ENCODE measurements at places on chromosomes 3 and 15.

GRCh38 chr15:38182900-38183299, 69.7 kb upstream of the SPRED1 start:
- DNase-seq, result no peak

DNA sequence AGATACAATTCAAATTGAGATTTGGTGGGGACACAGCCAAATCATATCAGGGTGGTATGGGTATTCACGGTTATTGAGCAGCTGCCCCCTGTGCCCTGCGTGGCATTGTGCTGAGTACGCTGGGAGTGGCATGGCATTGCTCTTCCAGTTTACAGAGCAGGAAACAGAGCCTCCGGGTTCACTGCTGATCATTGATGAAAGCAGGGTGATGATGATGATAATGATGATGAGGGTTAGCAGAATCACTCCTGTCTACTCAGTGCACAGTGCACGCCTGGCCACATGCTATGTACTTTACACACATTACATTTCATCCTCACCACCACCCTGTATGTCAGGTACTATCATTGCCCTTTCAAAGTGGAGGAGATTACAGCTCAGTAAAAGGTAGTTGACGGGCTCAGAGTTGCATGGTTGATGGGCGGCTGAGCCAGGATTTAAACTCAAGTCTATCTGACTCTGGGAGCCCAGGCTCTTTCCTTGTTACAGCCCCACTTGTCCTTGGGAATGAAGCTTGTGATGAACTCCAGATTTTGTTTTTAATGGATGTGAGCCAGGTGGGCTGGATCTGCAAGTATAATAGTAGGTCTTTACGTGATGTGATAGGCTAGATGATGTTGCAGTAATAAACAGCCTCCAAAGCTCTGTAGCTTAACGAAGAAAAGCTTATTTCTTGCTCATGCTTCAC, 87.6 kb upstream of the MYZAP start:
- DNase-seq, result no peak

DNA sequence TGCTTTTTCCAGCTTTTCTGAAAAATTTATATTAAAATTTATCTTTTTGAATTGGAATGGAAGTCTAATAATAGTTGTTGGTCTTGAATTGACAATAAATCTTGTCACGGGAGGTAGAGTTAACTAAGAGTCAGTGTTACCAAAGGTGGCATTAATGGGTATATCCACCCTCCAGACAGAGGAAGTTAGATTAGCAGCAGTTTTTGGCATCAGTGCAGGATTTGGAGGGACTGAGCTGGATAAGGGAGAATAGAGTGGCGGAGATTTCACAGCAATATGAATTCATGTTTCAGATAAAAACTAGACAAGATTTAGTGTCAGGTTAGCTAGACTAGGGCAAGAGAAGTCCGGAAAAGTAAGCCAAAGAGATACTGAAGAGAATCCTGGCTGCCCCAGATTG, 201.3 kb upstream of the ZBTB20 start:
- DNase-seq, result no peak

GRCh38 chr3:141231952-141232823, 563 bp downstream of the PXYLP1 start:
- DNase-seq, result peak; percentile 45

- DNase-seq, result no peak
These were observed 23.2 kb downstream of the DCP1A start for GRCh38 chr3:53324105-53324504.

GRCh38 chr15:94294556-94294955, 63.2 kb downstream of the MCTP2 start:
- DNase-seq, result no peak

DNA sequence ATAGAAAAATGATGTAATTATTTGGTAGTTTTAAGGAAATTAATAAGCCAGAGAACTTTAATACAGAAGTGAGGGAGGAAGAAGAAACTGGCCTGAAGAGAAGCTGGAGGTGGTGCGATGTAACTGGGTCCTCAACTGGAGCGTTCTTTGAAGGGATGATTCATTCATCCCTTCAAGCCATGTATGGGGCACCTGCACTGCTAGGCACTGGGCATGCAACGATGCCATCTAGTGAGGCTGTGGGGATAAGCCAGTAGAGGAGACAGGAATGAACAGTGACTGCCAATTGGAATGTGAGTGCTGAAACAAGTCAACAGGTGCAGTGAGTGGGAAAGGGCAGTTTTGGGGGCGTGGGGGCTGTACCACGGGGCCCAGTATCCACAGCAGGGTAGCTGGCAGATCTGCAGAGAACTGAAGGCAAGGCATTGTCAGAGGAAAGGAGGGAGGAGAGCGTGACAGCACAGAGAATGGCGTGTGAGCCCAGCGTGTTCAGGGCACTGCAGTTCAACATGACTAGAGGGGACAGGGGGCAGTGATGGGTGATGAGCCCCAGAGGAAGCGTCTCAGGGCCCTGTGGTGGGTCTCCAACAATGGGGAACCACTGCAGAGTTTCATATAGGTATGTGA, 3.8 kb upstream of the KIF23 start:
- peak; percentile 32 for DNase-seq

DNA sequence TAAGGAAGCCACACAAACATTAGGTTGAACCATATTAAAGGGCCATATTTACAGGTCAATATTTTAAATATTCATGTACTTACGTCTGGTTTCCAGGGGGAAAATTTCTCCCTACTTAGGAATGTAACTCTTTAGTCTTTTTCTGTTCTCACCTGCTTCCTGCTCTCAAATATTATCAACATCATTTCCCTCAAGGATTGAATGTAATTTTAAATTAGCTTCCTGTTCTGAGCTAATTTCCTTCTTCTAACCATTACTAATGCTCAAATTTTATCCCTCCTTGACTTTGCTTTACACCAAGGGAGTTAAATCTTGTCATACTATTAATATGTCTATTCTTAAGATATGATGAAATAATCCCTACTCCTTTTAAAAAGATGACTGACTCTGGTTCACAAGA, 103.4 kb upstream of the UBP1 start:
- peak; percentile 2 for DNase-seq

DNA sequence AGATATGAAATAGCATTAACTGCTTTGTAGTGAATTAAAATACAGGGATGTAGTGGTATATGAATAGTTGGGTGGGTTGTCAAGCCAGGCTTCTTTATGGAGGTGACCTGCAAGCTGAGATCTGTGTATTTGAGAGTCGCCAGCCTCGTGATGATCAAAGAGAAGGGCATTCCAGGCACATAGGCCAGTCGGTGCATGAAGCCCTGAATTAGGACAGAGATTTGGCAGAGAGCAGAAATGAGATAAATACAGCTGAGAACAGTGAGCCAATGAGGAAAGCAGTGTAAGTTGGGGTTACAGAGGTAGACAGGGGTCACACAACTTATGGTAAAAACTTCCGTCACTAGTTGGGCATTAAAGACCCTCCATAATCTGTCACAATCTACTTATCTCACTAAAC, 641.9 kb downstream of the OTOL1 start:
- no peak for DNase-seq

- no peak for DNase-seq
These were observed 133.8 kb upstream of the LRTM1 start for GRCh38 chr3:55061720-55062034.

DNA sequence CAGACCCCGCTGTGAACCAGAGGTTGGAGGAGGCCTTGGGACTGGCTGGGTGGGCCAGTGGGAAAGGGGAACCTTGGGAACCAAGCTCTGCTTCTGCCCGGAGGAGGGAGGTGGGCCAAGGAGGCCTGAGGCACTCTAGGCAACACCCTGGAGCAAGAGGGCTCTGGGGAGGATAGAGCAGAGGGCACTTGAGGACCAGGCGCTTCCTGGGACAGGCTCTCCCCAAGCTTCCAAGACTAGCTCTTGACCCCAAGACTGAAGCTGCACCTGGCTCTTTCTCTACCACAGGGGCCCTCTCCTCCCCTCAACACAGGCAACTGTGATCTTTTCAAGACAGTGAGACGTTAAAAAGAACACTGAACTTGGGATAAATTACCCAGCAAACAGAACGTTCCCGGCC, 20.3 kb downstream of the TKT start:
- no peak for DNase-seq

DNA sequence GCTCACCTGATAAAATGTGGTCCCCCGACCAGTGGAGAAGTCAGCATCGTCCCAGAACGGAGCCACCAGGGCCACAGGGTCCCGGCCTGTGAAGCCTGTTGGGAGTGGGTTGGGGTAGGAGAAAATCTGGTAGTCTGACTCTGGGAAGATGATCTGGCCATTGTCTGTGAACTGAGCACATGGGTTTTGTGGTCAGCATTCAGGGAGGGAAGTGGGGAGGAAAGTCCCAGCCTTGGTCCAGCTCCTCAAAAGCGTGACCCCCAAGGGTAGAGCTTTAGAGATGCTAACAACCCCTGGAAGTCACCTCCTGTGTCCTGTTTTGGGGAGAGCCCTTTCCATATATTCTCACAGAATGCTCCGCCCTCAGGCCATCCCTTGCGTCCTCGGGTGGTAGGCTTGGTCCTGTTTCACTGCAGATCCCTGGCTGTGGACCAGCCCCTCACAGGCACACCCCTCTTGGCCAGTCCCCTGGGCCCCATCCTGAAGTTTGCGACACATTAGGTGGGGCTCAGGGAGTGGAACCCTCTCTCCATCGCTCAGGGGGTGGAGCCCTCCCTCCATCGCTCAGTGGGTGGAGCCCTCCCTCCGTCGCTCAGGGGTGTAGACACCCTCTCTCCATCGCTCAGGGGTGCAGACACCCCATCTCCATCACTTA, 40.0 kb downstream of the MUC4 start:
- no peak for DNase-seq

- peak; percentile 70 for DNase-seq
These were observed 38.3 kb downstream of the KBTBD12 start for GRCh38 chr3:127953091-127954035.

GRCh38 chr3:10747341-10747740, 68.7 kb upstream of the SLC6A11 start:
- DNase-seq, result no peak

DNA sequence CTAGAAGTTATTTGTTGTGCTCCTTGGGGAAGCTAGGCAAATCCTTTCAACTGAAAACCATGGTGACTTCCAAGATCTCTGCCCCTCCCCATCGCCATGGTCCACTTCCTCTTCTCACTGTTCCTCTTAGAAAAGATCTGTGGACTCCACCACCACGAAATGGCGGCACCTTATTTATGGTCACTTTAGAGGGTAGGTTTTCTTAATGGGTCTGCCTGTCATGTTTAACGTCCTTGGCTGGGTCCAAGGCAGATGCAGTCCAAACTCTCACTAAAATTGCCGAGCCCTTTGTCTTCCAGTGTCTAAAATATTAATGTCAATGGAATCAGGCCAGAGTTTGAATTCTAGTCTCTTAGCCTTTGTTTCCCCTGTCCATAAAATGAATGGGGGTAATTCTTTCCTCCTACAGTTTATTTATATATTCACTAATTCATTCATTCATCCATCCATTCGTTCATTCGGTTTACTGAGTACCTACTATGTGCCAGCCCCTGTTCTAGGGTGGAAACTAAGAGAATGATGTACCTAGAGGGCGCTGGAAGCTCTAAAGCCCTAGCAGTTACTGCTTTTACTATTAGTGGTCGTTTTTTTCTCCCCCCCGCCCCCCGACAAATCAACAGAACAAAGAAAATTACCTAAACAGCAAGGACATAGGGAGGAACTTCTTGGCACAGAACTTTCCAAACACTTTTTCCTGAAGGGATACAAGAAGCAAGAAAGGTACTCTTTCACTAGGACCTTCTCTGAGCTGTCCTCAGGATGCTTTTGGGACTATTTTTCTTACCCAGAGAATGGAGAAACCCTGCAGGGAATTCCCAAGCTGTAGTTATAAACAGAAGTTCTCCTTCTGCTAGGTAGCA, 657 bp downstream of the PATL2 start:
- DNase-seq, result peak; percentile 65

- DNase-seq, result no peak
These were observed 27.0 kb downstream of the PDE8A start for GRCh38 chr15:85008474-85009260.

- peak; percentile 94 for DNase-seq
These were observed 368.0 kb downstream of the MFSD1 start for GRCh38 chr3:159169828-159170227.

GRCh38 chr3:33921608-33922007, 123.2 kb downstream of the PDCD6IP start:
- DNase-seq, result no peak

- DNase-seq, result peak; percentile 16
These were observed 22.4 kb downstream of the LIPC start for GRCh38 chr15:58453931-58454793.

DNA sequence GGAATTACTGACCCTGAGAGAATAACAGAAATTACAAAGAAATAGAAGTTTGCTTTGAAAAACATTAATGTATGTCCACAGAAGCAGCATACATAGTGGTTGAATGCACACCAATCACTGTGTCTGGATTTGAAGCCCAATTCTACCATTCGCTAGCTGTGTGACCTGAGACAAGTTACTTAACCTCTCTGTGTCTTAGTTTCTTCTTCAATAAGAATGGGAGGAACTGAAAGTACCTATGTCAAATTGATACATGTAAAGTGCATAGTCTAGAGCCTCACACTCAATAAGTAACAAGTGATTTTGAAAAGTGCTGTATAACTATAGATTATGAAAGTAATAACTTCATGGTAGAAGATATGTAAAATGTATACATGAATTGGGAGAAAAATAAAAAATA, 457.8 kb downstream of the FOXP1 start:
- DNase-seq, result no peak

- DNase-seq, result no peak
These were observed 894.3 kb downstream of the DIPK2A start for GRCh38 chr3:144865948-144866347.

GRCh38 chr3:94336046-94336753, 273.3 kb downstream of the NSUN3 start:
- peak; percentile 32 for DNase-seq

- DNase-seq, result peak; percentile 42
These were observed 858 bp upstream of the SACM1L start for GRCh38 chr3:45688194-45688881.

DNA sequence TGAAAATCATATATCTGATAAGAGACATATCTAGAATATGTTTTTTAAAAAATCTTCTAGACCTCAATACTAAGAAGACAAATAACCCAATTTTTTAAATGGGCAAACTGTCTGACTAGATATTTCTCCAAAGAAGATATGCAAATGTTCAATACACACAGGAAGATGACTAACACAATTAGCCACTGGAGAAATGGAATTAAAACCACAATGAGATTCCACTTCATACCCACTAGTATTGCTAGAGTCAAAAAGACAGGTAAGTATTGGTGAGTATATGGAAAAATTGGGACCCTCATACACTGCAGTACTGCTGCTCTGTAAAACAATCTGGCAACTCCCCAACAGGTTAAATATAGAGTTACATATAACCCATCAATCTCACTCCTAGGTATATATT, 33.1 kb upstream of the TOPAZ1 start:
- no peak for DNase-seq

- no peak for DNase-seq
These were observed 1104.6 kb downstream of the OTOL1 start for GRCh38 chr3:162601101-162601670.

DNA sequence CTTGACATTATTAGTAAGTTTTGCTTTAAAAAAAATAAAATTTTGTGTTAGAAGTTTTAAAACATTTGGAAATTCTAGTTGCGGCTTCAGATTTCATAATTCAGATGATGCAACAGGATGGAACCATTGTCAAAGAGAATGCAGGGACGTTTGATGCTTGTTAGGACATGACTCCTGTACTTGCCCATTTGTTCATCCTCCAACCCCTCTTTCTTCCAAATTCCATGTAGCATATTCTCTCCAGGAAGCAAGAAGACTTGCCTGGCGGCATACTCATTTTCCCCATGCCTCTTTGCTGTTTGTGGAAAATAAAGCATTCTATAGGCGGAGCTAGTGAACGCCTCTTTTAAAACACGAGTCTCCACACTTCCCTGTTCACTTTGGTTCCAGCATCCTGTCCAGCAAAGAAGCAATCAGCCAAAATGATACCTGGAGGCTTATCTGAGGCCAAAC, at the start of gene CSTA:
Gene CSTA, plus strand, starts transcription at position 378 of the 453 bp plus-strand sequence. Its CDS starts 45 bp downstream, at position 423.
- DNase-seq, result peak; percentile 16

GRCh38 chr3:194900854-194901522, 215.3 kb downstream of the FAM43A start:
- DNase-seq, result no peak
